ENCODE measurements at places on chromosomes 3 and 15. TPM values are rescaled to one million over a fixed set of nuclear protein-coding genes. Genes with fewer than 3 reads are reported as not detected.

GHRL gene
- 0.70 TPM for total RNA-seq

PROK2 gene
- total RNA-seq, result 0.63 TPM

BTLA gene
- total RNA-seq, result 11.5 TPM

C2CD4A gene
- total RNA-seq, result not detected

RHOV gene
- total RNA-seq, result not detected

RARB gene
- total RNA-seq, result not detected

DNA sequence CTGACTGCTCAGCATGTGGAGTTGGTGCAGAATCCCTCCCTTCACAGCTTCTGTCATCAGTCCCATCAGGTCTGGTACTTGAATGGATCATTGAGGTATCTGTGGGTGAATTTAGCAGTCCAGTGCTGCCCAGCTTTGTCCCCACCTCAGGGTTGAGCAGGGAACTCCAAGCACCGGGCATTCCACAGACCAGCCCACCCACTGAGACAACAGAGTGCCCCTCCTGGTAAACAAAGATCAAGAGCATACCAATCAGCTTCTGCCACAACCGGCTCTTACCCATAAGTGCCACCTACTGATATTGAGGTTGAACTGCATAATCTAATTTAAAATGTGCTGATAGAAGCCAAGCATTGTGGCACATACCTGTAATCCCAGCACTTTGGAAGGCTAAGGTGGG is 57.1 kb upstream of the FXR1 start:
- no peak for DNase-seq
- no peaks in the 10 kb centered on the region for H3K4me1 ChIP-seq
- H3K27ac ChIP-seq, result no peak overlapping the region
- H3K36me3 ChIP-seq, result no peaks in the 10 kb centered on the region

GRCh38 chr3:156694536-156694935 is 20.1 kb downstream of the TIPARP start:
- H3K27ac ChIP-seq, result no peak overlapping the region
- H3K4me3 ChIP-seq, result no peak overlapping the region
- peaks cover 3% of the 10 kb centered on the region for H3K4me1 ChIP-seq
- peaks cover 42% of the 10 kb centered on the region for H3K36me3 ChIP-seq
- H3K27me3 ChIP-seq, result no peaks in the 10 kb centered on the region

DNA sequence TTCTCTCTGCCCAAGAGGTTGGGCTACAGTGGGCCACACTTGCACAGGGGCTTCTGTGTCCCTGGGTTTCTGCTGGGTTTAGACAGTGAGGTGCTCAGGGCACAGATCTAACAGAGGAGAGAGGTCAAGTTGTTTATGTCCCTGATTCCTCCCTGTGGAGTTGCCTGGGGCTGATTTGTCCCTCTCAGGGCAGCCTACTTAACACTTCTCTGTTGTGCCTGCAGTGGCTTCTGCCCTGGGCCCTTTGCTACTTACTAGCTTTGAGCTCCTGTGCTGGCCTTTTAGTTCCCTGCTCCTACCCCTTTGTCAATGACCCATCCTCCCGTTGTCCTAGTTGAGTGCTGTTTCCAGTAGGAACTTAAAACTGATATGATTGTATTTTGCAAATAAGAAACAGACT is 114.0 kb upstream of the RGMA start:
- DNase-seq, result no peak
- H3K27ac ChIP-seq, result no peak overlapping the region
- H3K27me3 ChIP-seq, result peaks cover 11% of the 10 kb centered on the region
- no peak overlapping the region for H3K4me3 ChIP-seq

- no peak for DNase-seq
- H3K36me3 ChIP-seq, result no peaks in the 10 kb centered on the region
- no peaks in the 10 kb centered on the region for H3K27me3 ChIP-seq
- H3K27ac ChIP-seq, result no peak overlapping the region
- H3K4me1 ChIP-seq, result no peaks in the 10 kb centered on the region
Observed at GRCh38 chr3:149411583-149411982, 34.1 kb upstream of the TM4SF1 start.

DNA sequence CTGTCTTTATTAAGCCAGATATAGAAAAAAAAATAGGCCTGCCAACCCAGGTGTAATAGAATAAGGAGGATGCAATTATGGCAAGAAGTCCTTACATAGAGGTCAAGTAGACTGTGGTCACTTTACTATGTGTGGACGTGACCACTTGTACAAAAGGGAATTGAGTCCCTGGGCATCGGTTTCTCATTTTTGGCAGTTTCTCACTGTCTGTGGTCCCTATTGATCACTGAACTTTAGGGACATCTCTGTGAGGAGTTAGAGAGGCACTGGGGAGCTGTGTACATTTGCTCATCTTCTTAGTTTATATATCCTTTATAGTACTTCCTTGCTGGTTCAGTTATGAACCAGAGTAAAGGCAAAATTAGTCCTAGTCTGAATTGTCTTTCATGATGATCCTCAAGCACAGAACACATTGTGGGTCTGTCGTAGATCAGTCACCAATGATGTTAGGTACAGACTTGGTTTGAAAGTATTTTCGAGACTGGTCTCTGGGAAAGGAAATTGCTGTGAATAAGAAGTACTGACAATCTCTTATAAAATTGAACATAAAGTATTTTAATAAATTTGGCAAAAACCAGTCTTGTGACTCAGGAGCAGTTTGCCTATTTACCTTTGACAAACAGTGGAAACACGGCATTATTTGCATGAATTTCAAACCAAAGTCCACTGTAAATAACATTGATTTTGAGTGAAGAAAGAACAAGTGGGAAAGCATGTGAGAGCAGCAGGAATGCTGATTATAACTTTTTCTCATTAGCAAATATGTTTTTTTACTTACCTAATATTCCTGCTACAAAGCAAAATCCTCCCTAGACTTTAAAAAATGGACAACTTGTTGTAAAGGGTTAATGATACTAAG is 218.9 kb upstream of the DPH6 start:
- H3K27me3 ChIP-seq, result no peaks in the 10 kb centered on the region
- no peak overlapping the region for H3K4me3 ChIP-seq
- H3K27ac ChIP-seq, result no peak overlapping the region
- H3K36me3 ChIP-seq, result no peaks in the 10 kb centered on the region

- no peaks in the 10 kb centered on the region for H3K4me1 ChIP-seq
- no peak overlapping the region for H3K4me3 ChIP-seq
- no peak for DNase-seq
- H3K27ac ChIP-seq, result no peak overlapping the region
Observed at GRCh38 chr15:95169541-95170459, 938.4 kb downstream of the MCTP2 start.

- no peak overlapping the region for H3K27ac ChIP-seq
- no peaks in the 10 kb centered on the region for H3K4me1 ChIP-seq
- no peaks in the 10 kb centered on the region for H3K36me3 ChIP-seq
- no peak for DNase-seq
- no peak overlapping the region for H3K4me3 ChIP-seq
- H3K27me3 ChIP-seq, result no peaks in the 10 kb centered on the region
Observed at GRCh38 chr3:8869613-8870012, 93.7 kb downstream of the RAD18 start.

GRCh38 chr3:10594915-10595314 is 89.5 kb upstream of the ATP2B2 start:
- H3K36me3 ChIP-seq, result no peaks in the 10 kb centered on the region
- H3K27me3 ChIP-seq, result peaks cover 29% of the 10 kb centered on the region
- H3K27ac ChIP-seq, result no peak overlapping the region
- no peaks in the 10 kb centered on the region for H3K4me1 ChIP-seq
- DNase-seq, result no peak

GRCh38 chr3:168974617-168975403 is 688.7 kb downstream of the MECOM start:
- no peak overlapping the region for H3K4me3 ChIP-seq
- no peaks in the 10 kb centered on the region for H3K36me3 ChIP-seq
- H3K4me1 ChIP-seq, result no peaks in the 10 kb centered on the region

- H3K36me3 ChIP-seq, result no peaks in the 10 kb centered on the region
- no peaks in the 10 kb centered on the region for H3K27me3 ChIP-seq
- H3K4me3 ChIP-seq, result no peak overlapping the region
Observed at GRCh38 chr3:177281292-177282118, 84.2 kb upstream of the TBL1XR1 start.

- no peak overlapping the region for H3K4me3 ChIP-seq
- no peak overlapping the region for H3K27ac ChIP-seq
- no peak for DNase-seq
- H3K36me3 ChIP-seq, result no peaks in the 10 kb centered on the region
- H3K4me1 ChIP-seq, result peaks cover 2% of the 10 kb centered on the region
Observed at GRCh38 chr3:179156775-179157174, 8.6 kb downstream of the PIK3CA start.

GRCh38 chr3:71585131-71585530 is 1.6 kb upstream of the FOXP1 start:
- peak overlapping the region; percentile 70 for H3K27ac ChIP-seq
- H3K36me3 ChIP-seq, result no peaks in the 10 kb centered on the region
- no peak for DNase-seq
- H3K4me1 ChIP-seq, result peaks cover 26% of the 10 kb centered on the region

GRCh38 chr3:48966367-48966766 is 23.7 kb upstream of the P4HTM start:
- no peaks in the 10 kb centered on the region for H3K27me3 ChIP-seq
- DNase-seq, result no peak
- peak overlapping the region; percentile 9 for H3K27ac ChIP-seq
- peaks cover 20% of the 10 kb centered on the region for H3K36me3 ChIP-seq
- H3K4me3 ChIP-seq, result no peak overlapping the region
- H3K4me1 ChIP-seq, result peaks cover 5% of the 10 kb centered on the region

- no peaks in the 10 kb centered on the region for H3K27me3 ChIP-seq
- DNase-seq, result no peak
Observed at GRCh38 chr15:73771385-73772045, 18.4 kb upstream of the INSYN1 start.

DNA sequence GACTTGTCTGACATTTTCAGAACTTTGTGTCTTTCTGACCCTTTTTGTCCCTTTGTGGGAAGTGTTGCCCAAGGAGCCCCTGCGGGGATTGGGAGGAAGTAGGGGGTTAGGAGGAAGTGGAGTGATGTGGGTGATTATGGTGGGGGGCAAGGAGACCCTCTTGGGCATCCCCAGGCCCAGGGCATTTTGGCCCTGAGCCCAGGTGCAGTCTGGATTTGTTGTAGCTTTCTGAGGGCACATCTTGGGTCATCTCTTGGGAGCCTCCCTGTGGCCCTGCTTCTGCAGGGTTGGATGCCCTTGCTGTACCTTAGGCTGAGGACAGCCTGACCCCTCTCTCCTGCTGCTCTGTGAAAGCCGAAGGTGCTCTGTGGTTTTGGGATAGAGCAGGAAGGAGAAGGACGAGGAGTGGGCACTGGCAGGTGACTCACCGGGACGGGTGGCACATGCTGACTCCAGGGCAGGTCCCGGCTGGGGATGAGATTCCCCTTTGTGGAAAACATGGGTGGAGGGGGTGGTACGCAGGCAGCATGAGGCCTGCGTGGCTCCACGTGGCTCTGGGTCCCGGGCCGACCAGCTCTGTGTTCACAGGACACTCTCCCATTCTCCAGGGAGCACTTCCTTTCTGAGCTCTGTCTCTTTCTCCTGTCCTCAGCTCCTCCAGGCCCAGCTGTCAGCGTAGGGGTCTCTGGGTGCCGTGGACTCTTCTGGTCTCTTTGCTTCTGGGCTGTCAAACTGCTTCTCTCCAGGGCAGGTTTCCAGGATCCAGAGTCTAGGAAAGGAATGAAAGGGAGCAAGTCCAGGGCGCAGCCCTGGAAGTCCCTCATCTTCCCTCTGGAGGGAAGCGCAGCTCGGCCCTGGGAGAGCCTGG is 11.8 kb downstream of the CD276 start:
- H3K27ac ChIP-seq, result no peak overlapping the region
- no peaks in the 10 kb centered on the region for H3K36me3 ChIP-seq
- no peak for DNase-seq
- no peak overlapping the region for H3K4me3 ChIP-seq

DNA sequence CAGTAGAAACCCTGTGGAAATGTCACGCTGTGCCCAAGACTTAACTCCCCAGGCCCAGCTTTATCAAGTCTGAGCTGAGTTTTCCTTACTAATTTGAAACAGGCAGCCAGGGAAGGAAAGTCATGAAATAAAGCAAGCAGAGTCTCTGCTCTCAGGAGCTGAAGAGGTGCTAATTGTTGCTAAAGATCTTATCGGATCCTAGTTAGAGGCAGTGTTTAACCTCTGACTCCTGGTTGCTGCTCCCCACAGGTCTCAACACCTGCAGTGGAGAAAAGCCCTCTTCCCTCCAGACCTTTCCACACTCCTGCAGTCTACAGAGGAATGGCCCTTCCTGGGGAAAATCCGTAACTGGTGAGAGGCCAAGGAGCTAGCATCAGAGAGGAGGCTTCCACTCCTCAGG is 628.2 kb downstream of the NTRK3 start:
- DNase-seq, result no peak
- H3K4me1 ChIP-seq, result no peaks in the 10 kb centered on the region
- no peak overlapping the region for H3K27ac ChIP-seq
- no peak overlapping the region for H3K4me3 ChIP-seq
- H3K36me3 ChIP-seq, result no peaks in the 10 kb centered on the region

GRCh38 chr15:85500060-85500708 is 119.8 kb downstream of the AKAP13 start:
- H3K4me1 ChIP-seq, result peaks cover 9% of the 10 kb centered on the region
- no peaks in the 10 kb centered on the region for H3K27me3 ChIP-seq
- no peak overlapping the region for H3K4me3 ChIP-seq
- no peak overlapping the region for H3K27ac ChIP-seq

DNA sequence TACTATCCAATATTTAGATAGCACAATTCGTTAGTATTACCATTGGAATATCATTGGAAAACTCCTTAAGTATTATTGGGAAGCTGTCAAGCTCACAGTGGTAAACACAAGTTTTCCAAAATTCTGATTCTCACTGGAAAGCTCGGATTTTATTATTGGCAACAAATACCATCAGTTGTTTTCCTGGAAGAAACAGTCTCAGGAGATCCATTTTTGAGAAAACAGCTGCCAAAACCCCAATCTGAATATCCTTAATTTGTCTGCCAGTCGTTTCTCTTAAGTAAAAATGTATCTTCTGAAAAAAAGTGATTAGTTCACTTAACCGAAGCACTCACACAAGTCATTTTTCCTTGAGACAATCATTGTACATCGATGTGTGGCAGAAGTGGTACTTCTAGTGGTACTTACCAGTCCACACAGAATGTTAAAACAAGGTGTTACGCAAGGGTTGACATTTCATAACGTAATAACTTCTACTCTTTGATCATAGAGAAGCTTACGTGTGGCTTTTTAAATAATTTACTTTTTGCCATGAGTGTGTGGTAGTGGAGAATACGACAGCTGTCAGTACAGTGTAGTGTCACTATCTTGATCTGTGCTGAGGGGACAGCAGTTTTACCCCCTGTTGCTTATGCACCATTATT is 74.9 kb downstream of the FAM43A start:
- H3K36me3 ChIP-seq, result no peaks in the 10 kb centered on the region
- no peaks in the 10 kb centered on the region for H3K4me1 ChIP-seq
- H3K4me3 ChIP-seq, result no peak overlapping the region
- no peak for DNase-seq
- no peak overlapping the region for H3K27ac ChIP-seq

DNA sequence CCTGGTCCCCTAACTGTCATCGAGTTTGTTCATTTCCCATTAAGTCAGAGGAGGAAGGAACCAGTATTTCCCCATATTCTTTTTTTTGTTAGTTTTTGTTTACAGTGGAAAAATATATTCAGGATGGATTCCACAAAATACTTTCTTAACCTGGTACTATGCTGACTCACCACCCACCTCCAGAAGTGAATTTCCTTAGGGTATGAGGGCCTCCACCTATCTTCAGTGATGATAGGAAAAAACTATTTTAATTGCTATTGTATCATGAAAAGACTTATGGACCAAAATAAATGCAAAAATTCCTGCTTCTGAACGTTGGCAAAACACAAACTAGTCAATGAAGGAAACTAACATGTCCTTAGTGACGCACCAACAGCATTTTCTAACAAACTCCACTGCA is 64.2 kb upstream of the FOXP1 start:
- H3K36me3 ChIP-seq, result no peaks in the 10 kb centered on the region
- H3K4me1 ChIP-seq, result no peaks in the 10 kb centered on the region
- no peak overlapping the region for H3K27ac ChIP-seq
- H3K4me3 ChIP-seq, result no peak overlapping the region
- no peaks in the 10 kb centered on the region for H3K27me3 ChIP-seq
